ENCODE measurements at places on chromosomes 5 and 9.

DNA sequence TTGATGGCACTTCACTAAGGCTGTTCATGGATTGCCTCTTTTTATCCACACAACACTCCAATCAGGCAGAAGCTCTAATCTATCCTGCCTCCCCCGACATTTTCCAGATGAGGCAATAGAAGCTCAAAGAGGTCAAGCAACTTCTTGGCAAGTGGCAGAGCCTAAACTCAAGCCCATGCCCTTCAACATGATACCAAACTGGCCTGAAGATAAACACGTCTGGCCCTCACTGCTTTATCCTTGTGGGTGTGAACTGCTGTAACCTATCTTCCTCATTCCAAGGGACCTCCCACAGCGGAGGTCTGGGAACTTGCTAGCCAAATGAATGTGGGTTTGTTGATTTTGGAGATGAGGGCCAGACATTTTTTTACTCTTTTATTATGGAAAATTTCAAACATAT lies 9.5 kb downstream of the SLC35A4 start:
- no peak for DNase-seq

- no peak for DNase-seq
These were observed 71.9 kb downstream of the SMIM23 start for GRCh38 chr5:171857489-171857876.

GRCh38 chr9:11537566-11537965 lies 924.8 kb upstream of the PTPRD start:
- no peak for DNase-seq

DNA sequence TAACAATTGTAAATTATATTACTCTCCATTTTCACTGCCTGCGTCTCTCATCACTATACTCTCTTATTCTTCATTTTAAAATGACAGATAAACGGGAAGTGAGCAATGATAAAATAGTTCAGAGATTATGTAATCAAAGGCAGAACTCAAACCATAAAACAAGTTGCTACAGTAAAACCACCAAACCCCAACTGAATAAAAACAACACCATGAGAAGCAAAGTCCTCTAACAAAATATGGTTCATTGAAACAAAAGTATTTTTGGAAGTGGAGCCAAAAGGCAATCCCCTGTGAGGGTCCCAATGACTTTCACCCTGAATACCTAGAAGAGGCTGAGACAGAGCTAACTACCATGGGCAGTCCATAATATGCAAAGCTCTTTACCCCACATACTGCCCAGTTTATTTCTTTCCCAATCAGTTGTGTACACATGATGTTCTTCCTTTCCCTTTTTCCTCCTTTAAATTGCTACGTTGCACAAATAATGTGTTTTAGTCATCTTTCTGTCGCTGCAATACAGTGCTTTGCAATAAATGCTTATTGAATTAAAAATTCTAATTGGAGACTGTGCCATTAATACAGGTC lies 64.0 kb upstream of the PTGER4 start:
- no peak for DNase-seq

GRCh38 chr5:54533541-54534190 lies 16.1 kb downstream of the SNX18 start:
- no peak for DNase-seq

DNA sequence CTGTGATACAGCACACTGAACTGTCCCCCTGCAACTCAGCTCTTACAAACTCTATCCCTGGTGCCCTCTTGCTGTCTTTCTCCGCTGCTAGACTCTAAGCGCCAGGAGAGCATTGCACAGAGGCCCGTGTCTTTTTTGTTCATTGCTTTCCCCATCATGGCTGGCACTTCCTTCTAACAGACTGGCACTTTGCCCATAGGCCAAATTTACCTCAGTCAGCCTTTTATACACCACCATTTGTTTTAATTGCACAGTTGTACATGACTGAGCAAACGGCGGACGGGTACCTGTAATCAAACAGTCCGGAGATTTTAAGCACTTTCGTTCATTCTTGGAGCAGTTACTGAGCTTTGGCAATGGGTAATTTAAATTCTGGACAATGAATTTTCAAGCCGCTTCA lies 102.2 kb upstream of the CLINT1 start:
- no peak for DNase-seq

GRCh38 chr9:35229066-35229778 lies 67.4 kb downstream of the UNC13B start:
- DNase-seq = no peak

GRCh38 chr5:60195551-60195950 lies 302.0 kb upstream of the PDE4D start:
- no peak for DNase-seq

DNA sequence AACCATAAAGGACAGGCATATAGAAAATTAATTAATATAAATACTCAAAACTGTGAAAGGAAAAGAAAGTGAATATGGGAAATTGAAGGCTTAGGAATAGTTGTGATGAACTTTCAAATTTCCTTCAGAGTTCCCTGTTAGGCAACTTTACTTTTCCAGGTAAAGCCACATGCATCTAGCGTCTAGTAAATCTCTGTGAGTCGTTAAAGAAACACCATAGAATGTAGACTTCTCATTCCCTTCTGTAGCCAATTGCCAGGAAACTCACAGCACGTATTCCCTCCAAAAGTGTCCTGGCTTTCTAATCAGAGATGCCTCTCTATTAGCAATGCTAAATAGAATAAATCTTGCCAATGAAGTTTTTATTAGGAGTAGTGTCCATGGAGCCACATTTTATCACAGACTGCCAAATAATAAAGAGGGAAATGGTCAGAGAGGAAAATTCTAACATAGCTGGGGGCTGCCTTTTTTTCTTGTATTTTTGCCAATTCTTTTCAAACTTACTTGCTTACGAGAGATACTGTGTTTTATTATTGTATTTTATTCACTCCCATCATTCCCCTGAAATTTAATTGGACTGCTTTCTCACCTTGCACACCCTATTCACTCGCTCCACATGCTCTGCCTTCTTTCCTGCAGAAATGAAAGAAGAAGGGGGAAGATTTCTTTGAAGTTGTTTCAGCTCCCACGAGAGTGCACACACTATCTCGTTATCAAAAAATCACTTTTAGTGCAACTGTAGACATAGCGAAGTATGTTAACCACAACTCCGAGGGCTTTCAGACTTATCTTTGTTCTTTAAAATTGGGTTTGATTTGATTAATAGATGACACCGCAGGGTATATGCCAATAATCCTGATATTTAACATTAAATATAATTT lies 439.0 kb downstream of the CSNK1G3 start:
- no peak for DNase-seq

DNA sequence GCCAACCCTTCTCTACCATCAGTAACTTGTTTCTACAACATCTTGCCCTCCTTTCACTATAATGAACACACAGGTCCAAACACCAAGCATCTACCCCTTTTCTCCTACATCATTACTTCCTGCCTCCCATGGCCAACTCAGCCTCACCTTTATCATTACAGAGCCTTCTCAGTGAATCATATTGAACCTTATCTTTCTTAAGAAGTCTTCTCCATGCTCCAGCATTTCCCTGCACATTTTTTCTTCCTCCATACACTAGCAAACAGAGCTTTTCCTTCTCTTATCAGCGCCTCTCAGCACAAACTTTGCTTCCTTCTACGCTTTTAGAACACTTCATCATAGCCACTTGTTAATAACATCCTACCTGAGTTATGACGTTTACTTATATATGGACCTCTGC lies 148.2 kb downstream of the ARL15 start:
- no peak for DNase-seq
